ENCODE measurements at places on chromosomes 5 and 9.

GRCh38 chr9:4792572-4793458 lies at the start of gene RCL1:
Gene RCL1, plus strand, starts transcription at chr9:4792944. Its CDS starts 148 bp downstream, at chr9:4793092.
- peak; percentile 96 for DNase-seq

DNA sequence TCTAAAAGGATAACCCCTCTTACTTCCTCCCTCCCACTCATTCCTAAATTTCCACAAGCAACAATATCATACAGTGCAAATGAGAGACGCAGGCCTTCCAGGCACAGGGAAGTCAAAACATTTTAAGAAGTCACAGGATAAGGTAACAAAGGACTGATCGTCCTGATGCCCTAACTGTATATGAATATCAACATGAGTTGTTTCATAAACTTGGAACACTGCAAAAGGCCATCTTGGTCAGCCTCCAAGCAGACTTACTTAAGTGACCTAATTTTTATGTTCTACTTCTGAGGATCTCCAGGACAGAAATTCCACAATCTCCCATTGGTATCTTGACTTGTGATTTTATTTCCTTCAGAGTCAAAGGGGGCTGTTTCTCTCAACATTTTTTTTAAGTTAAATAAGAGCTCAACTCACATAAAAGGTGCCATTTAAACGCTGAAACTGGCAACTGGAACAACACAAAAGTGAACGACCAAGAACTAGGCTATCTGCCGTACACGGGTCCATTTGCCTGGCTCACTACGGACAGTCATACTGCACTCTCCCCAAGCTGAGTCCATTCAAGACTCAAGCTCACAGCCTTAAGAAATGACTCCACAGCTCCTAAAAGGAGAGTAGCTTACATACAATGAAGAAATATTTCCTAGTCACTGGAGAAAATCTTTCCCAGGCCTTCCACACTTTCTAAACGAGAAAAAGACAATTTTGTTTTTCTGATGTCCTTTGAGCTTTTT lies 71.3 kb downstream of the LHFPL2 start:
- no peak for DNase-seq

GRCh38 chr5:5145651-5146529 lies 5.8 kb downstream of the ADAMTS16 start:
- DNase-seq: no peak

- no peak for DNase-seq
Measured at GRCh38 chr5:8905021-8905420, 640.9 kb downstream of the SEMA5A start.

GRCh38 chr9:93290495-93291434 lies 106.8 kb downstream of the WNK2 start:
- DNase-seq: no peak

DNA sequence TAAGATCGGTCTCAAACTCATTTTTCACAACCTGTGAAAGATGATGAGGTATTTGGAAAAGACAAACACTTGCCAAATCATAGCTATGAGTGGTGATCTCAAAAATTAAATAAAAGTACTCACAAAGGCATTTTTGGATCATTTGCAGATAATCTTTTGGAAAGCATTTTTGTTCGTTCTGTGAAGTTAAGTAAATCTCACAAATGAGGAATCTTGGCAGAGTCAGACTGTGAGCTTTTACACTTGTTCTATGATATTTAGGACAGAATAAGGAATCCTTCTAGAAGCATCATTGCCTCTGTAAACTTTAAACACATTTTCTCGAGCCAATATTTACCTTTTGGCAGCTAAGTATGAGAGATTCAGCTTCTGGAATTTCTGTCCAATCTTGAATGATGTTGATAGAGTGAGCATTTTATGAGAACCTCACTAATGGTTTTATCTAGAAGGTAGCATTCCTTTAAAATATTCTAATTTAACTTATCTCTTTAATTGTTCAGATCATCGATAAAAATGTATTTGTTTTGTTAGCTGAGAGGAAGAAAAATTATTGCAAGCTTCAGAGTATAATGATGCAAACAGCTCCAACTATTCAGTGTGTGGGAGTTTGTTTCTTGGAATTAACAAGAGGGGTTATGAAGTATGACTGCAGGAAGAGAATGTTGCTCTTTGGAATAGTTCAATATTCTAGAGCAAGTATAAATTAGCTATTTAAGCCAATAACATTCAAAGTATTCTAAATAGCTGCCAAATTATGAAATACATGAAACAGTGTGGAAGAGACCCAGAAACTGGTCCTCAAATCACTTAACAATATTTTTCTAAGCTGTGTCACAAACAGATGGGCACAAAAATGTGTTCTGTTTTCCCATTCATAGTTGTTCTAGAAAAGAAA lies 48.6 kb upstream of the SLCO6A1 start:
- no peak for DNase-seq

DNA sequence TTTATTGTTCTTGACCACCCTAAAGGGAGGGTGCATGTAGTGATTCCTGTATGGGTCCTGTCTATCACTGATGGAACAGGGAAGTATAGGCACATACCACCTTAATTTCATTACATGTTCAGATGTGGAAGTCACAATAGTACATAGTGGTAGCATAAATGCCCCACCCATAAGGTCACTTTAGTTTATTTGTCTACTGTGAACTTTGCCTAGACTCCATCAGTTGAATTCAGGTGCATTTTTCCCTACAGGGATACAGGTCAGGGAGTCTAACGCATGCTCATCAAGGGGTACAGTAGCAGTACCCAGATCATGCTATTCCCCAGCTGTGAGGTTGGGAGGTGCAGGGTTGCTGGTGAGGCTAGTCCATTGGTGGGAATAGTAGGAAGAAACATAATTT lies 175.0 kb downstream of the MEF2C start:
- no peak for DNase-seq

- DNase-seq: peak; percentile 17
Measured at GRCh38 chr9:122807271-122807900, 7.5 kb downstream of the OR1K1 start.

DNA sequence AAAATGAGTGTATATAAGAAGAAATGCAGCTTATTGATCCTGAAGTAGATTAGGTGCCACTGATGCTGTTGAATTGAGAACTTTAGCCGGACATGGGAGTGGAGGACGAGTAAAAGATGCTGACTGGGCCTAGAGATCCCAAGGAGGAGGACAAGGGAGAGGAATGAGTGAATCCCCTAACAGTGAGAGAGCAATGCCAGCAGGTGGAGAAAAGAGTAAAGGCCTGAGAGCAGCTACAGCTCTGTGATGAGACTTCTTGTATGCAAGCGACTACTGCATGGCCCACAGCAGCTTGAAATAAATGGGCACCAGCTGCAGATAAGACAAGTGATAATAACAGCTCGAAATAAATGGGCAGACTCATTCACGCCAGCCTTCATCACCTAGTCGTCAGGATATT lies 44.5 kb upstream of the JMY start:
- DNase-seq: no peak

- no peak for DNase-seq
Measured at GRCh38 chr5:68739752-68740151, 354.1 kb upstream of the SLC30A5 start.

GRCh38 chr5:180636016-180636402 lies 13.4 kb downstream of the FLT4 start:
- no peak for DNase-seq

DNA sequence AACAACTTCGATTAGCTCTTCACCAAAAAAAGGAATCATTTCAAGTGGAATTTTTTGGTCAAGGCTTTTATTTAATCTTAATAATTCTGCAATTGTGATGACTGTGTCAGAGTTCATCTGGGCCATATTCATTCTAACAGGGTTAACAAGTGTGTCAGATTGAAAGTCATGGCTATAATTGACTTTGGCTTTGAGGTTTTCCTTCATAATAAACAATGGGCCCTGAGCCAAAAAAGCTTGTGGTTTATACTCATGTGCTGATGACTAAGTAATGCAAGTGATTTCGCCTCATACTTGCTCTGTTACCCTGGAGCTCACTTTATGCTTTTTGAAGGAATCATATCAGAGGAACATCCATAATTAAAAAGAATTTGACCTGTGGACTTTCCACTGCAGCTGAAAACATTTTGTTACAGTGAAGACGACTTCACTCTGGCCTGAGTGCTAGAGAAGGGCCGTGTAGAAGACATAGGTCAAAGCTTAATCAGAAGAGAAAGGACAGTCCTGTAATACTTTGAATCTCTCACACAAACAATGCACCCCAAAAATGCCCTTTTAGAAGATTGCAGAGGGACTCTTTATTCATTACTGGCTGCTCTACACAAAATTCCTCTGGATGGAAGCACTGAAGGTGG lies 101.7 kb downstream of the GDNF start:
- DNase-seq: peak; percentile 39

DNA sequence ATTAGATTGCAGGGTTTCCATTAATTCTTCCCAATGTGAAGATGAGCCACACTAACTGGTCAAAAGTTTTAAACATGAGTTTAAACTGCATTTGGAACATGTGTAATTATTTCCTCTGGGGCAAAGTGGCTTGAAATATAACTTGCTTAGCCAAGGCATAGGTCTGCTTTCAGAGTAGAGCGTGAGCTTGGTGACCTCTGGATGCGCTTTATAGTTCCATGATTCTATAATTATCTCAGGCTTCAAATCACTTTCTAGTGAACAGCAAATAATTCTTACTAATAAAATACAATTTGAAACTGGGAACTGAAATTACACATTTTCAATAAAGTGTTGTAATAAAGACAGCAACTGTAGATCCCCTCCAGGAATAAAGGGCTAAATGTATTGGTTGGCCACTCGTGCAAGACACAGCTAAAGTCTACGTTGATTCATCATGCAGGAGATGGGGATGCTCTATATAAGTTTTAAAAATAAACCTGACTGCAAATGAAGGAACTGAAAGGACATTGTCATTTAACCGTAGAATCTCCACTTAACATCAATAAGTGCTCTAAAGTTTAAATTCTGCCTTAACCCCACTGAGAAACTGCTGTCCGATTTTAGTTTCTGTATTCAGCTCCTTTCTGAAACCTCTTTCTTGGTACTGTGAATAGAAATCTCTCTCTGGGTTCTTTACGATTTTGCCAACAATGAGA lies 460.0 kb downstream of the PSAT1 start:
- DNase-seq: no peak

GRCh38 chr5:55234121-55234700 lies 803 bp upstream of the CCNO start:
- DNase-seq: no peak

DNA sequence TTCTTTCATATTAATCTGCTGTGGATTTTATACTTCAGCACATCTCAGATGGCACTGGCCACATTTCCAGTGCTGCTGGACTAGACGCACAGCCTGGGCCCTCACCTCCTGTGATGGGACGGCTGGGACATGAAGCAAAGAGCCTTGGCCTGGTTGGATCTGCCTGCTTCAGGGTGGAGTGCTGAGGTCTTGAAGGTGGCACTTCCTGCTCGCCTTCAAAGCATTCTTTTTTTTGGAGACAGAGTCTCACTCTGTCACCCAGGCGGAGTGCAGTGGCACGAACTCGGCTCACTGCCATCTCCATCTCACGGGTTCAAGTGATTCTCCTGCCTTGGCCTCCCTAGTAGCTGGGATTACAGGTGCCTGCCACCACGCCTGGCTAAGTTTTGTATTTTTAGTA lies 73.1 kb downstream of the RAPGEF1 start:
- DNase-seq: peak; percentile 46

DNA sequence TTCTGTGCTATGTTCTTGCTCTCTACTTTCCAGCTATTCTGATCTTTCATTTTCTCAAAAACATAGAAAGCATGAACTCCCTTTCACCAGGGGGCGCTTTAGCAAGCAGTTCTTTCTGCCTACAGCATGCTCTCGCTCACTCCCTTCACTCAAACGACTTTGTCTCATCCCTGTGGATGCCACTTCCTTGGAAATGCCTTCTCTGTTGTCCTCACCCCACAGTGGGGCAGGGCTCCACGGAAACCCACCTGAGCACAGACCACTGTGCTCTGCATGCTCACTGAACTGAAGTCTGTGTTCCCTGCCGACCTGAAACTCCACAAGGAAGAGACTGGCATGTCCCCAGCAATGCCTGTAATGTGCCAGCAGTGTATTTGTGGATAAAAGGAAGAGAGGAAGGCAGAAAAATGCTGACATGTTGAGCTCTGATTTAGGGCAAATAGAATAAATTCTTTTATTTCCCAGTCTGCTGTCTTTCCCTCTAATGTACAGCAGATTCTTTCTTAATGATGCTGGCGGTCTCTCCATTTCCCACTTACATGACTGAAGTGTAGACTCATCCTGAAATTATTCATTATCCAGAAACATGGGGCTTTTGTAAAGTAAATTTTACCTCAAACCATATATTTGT lies 4.9 kb upstream of the ROR2 start:
- peak; percentile 55 for DNase-seq

- no peak for DNase-seq
Measured at GRCh38 chr5:166505544-166505943, 1785.9 kb upstream of the WWC1 start.

DNA sequence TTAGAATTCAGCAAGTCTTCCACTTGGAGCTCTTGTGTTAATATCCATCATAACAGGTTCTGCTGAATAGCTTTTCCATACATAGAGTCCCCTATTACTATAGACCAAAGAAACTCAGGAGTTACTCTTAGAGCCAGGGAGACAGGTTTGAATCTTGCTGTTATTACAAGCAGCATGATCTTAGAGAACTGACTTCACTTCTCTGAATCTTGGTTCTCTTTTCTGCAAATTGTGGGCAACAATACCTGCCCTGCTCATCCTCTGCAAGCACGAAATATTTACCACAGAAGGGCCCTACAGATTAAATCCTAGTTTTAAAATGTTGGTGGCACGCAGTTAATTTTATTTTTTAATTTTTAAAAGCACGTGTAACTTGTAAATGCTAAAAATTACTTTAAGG lies 111.7 kb downstream of the TLR4 start:
- DNase-seq: no peak

DNA sequence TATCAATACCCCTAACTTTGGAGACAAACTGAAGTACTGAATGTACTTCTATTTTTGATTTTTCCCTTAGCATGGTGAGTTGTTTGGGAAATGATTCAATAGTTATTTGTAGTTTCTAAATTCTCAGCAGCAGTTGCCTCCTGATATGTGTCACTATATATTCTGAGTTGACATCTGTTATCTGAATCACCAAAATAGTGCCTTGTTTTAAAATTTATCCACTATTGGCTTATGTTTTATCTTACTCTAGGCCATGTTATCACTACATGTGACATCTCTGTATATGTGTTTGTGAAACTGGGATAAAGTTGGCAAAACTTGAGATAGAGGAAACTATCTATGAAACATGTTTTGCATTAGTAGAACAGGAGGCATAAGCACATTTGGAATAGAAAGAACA lies 317.6 kb downstream of the TLE4 start:
- DNase-seq: no peak

DNA sequence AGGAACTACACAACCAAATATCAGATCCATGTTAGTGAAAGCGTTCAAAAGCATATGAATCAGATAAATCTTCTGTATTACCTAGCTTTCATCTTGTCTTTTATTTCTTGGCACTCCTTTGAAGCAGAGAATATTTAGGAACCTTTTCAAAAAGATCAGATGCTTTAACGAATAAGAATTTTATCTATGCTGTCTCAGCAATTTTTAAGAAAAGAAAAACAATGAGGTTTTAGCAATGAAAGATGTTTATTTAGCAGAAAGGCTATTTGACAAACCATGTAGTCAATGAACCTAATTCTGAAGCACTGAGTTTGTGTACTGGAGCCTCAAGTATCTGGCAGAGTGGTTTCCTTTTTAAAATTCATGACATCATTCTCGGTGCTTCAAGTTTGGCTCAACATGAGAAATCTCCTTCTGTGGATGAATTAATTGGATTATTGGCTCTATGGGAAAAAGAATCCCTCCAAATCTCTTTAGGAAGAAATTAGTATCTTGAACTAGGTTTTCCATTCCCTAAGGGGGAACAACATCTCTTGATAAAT lies 534.7 kb downstream of the CAAP1 start:
- DNase-seq: no peak

GRCh38 chr9:131714161-131714646 lies 25.7 kb downstream of the RAPGEF1 start:
- no peak for DNase-seq

All from activated CD4-positive, alpha-beta T cell treated with anti-CD3 and anti-CD28 coated beads, Interleukin-2, amount 10 ng/mL, durations not matched to agents 7 days and 5 days (primary cell).